ENCODE measurements at places on chromosomes 3 and 15.

DNA sequence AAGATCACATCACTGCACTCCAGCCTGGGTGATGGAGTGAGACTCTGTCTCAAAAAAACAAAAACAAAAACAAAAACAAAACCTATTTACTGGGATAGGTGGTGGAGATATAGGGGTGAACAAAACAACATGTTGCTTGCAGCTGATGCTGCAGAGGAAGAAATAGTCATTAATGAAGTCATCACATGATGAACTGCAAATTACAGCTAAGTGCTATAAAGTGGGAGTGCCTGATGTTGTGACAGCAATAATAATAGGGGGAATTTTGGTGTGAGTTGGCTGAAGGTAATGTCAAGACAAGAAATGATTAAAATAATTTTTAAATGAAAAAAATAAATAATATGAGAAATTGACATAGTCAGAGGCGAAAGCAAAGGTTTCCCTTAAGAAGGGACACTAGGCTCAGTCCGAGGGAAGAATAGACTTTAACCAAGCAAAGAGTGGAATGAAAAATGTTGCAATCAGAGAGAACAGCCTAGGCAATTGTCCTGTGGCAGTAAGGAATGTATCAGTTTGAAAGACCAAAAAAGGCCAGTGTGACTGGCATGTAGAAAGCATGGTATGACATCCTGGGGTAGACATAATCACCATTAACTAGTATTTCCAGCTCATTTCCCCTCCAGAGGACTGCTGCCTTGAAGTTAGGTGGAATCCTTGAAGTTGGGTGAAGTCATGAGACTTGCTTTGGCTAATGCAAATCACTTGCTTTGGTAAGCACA is 14.7 kb upstream of the PIK3CB start:
- DNase-seq = no peak

DNA sequence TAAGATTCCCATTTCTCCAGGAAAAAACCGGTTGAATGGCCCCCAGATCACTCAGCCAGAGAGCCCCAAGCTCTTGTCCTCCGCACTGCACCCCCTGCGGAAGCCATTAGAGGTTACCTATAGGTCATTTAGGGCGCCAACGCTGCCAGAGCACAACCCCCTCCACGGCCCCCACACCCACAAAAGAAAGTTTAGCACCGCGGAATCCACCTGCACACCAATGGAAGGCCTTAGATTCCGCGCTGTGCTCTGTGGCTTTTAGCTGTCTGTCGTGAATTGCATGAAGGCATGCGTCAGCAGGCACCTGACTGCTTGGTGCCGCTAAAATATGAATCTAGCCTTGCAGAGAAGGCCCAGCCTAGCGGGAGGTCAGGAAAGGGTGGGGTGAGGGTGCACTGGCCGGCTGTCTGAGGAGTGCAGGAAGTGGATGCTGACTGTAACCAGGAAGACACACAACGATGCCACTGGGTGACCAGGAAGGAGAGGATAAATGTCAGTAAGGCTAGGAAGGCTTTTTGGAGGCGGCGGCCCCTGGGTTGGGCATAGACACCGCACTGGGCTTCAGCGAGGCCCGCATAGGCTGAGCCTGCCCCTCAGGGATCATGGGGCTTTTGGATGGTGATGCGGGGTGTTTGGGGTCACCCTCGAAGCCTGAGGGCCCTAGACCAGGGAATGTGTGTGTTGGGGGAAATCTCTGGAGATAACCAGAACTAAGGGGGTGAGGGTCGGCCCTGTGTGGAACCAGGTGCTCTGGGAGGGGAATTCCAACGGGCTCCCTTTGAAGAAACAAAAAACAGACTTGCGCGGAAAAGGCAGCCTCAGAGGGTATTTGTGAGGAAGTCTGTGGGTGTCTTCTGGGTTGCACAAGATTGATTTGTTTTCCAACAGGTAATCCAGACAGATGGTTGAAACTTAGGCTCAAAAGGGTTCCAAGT is 976 bp upstream of the NUP210 start:
- peak; percentile 55 for DNase-seq

- no peak for DNase-seq
These were observed 58.1 kb downstream of the TGFBR2 start for GRCh38 chr3:30664459-30664858.

- no peak for DNase-seq
These were observed 50.8 kb downstream of the GPR176 start for GRCh38 chr15:39869254-39869653.

- DNase-seq = no peak
These were observed 27.8 kb upstream of the IGDCC4 start for GRCh38 chr15:65450556-65450955.

DNA sequence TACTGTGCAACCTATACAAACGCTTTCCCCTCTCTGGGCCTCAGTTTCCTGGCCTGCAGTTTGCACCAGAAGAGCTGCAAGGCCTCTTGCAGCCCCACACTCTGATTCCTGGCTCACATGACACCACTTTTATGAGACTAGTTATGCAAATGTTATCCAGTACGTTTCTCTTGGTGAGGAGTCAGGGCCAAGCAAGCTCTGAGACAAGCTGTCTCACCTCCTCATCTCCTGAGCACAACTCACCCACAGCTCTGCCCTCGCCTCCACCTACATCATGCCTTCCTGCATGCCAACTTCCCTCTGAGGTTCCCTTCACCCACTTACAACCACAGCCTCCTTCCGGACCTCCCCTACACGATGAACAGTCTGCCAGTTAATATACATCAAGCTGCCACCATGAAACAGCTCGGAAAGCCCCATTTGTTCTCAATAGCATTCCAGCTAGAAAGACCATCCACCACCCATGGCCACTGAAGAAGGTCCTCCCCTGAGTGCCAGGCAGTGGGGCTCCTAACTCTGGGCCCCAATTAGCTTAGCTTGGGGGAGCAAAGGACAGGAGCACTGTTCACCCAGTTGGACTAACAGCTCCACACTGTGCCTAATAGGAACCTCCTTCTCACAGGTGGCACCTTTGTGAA is 25.0 kb downstream of the CRYGS start:
- DNase-seq = peak; percentile 47

DNA sequence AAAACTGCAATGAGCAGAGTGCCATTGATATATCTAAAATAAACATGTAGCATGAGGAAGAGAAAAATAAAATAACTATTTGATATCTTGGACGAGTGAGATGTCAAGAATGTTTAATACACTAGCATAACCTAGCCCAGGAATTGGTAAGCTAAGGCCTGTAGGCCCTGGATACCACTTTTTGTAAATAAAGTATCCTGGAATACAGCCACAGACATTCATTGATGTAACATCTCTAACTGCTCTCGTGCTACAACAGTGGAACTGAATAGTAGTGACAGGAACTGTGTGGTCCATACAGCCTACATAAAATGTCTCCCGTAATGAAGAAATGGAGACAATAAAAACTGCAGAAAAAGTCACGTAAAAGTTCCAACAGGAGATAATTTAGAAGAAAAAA is 869.0 kb downstream of the AGBL1 start:
- DNase-seq = no peak

- no peak for DNase-seq
These were observed 1046.6 kb upstream of the CFAP20DC start for GRCh38 chr3:60096403-60096802.

GRCh38 chr3:129690406-129690805 is 83.9 kb upstream of the PLXND1 start:
- peak; percentile 7 for DNase-seq

DNA sequence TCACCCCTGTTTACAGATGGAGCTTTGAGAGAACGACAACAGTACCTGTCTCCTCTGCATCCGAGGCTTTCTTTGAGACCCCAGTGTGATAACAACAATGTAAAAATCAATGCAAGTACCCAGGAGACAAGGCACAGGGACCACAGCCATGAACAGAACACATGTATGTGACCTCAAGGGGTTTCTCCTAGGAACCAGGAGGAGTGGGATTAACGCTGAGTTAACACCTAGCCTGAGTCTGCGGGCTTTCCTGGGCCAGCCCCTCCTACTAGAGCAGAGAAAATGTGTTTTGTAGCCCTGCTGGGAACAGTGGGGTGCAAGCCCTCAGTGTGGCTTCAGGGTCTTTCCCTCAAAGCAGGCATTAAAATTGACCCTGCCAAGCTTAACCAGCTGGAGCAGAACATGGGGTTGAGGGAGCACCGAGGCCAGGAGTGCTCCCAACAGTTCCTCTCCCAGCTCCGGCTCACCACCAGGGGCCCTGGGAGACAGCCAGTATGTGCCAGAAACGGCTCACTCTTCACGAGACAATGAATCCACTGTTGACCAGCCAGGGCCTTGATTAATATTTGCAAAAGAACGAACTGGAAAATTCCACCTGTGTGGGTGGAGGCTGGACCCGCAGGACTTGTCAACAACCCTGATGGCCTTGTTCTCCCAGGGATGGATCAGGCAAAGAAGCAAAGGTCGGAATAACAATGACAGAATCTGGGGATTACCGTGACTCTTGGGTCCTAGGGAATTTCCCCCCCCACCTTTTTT is 3.6 kb downstream of the CHDH start:
- no peak for DNase-seq

DNA sequence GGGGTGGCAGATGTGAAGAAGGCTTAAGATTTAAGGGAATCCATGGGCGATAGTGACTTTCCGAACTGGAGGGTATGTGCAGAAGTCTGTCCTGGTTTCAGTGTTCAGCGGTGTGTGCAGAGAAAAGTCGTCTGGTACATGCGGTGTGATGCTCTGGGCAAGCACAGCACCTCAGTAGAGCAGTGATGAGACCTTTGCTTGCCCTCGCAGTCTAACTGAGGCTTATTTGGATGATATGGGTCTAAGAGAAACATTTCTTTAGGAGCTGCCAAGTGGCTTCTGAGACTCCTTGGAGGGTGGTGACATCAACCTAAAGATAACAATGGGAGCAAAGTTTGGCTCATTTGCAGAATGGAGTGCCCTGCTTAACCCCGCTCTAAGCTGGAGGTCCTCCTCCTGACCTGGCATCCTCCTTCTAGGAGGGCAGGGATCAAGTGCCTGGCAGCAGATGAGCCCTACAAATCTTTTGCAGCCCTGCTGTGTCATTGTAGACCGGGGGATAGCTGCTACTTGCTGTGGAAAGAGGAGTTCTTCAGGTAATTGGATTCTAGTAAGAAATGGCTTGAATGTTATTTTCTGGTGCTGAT is 228.1 kb upstream of the AZI2 start:
- DNase-seq = no peak

- DNase-seq = no peak
These were observed 4.5 kb upstream of the WWTR1 start for GRCh38 chr3:149662240-149662887.

- no peak for DNase-seq
These were observed 246.3 kb downstream of the GOLGA6L6 start for GRCh38 chr15:20295238-20295811.

Data from activated CD4-positive, alpha-beta T cell treated with anti-CD3 and anti-CD28 coated beads for 24 hours (primary cell).